Suprapubic skin (tissue), 4 donors: ENCODE measurements at places on chromosomes 1 and 21. TPM values are rescaled to one million over a fixed set of nuclear protein-coding genes. Genes with fewer than 3 reads are reported as not detected.

HSPB7 gene
- 1.9 TPM for total RNA-seq

- no peak for DNase-seq
Observed at GRCh38 chr21:29753216-29753615, 186.6 kb downstream of the GRIK1 start.

DNA sequence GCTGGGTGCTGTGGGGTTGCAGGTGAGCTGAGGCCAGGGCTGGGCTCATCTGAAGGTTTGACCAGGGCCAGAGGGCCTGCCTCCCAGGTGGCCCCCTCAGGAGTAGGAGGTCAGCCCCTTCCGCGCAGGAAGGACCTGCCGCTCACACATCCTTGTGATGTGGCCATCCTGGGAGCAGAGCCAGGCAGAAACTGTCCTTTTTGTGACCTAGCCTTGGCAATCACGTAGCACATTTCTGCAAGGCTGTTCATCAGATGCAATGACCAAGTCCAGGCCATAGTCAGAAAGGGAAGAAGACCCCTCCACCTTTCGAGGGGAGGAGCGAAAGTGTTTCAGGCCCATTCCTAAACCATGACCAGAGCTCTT lies 55.5 kb upstream of the TRAPPC10 start:
- no peak for DNase-seq

DNA sequence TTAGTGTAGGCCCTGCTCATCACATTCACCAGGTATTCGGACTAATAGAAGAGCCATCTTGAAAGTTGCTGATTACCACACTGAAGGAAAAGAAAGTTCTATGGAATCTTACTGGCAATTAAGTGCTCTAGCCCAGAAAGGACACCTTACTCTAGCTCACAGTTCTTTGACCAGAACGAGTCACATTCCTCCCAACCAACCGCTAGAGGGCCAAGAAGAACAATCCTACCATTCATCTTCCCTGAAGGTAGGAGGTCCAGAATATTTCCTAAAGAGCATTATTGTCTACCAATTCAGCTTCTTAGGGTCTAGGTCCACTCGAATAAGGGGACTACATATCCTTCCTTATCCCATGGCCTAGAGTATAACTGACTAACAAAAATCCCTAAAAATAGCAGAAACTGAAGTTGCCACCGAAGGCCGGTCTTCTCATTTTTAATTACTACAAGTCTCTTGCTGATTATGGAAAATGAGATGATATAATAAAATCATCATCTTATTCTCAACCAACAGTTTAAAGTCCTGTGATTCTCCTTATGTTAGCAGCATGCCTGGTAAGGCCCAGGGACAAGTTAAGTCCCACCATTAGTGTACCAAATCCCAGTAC lies 2.7 kb upstream of the FMO1 start:
- DNase-seq: no peak

LYPD8 gene
- not detected for total RNA-seq

- DNase-seq: peak; percentile 82
Observed at GRCh38 chr1:109274533-109275476, 8.1 kb downstream of the PSRC1 start.

- DNase-seq: no peak
Observed at GRCh38 chr1:199929556-199929955, 98.0 kb upstream of the NR5A2 start.

DNA sequence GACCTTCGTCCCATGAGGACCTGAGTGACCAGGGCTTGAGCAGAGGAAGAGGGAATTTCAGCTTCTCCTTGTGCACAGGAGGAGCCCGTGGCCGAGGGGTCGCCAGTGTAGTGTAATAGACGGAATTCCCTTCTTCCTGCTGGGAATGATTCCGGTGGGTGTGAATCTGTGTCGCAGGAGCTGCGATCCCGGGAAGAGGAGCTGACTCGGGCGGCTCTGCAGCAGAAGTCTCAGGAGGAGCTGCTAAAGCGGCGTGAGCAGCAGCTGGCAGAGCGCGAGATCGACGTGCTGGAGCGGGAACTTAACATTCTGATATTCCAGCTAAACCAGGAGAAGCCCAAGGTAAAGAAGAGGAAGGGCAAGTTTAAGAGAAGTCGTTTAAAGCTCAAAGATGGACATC lies 34.4 kb downstream of the MAP3K21 start:
- no peak for DNase-seq

DNA sequence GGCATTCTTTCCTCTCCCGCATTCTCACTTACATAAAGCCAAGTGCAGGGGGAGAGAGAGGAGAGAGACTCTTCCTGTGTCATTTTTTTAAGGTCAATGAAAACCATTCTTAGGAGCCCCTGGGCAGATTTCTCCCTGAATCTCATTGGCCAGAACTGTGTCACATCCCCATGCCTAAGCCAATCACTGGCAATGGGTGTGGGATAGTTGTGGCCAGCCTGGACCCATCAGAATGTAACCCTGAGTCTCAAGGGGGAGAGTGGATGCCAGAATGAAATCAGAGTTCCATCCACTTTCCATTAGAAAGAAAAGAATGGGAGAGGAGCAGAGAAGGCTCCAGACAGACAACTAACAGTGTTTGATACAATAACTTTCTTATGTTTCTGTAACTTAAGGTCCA lies 31.2 kb upstream of the COQ8A start:
- DNase-seq: no peak

FNDC5 gene
- total RNA-seq: 0.48 TPM

GRCh38 chr1:229870381-229870780 lies 196.7 kb upstream of the GALNT2 start:
- DNase-seq: no peak

PTAFR gene
- 3.3 TPM for total RNA-seq

- no peak for DNase-seq
Observed at GRCh38 chr1:100989306-100990077, 36.1 kb downstream of the DPH5 start.

CERS2 gene
- 46.5 TPM for total RNA-seq

GRCh38 chr1:44780583-44781121 lies 5.3 kb downstream of the RPS8 start:
- no peak for DNase-seq

GFI1 gene
- total RNA-seq: not detected

- DNase-seq: no peak
Observed at GRCh38 chr1:109385417-109385816, 12.3 kb downstream of the SORT1 start.

DNA sequence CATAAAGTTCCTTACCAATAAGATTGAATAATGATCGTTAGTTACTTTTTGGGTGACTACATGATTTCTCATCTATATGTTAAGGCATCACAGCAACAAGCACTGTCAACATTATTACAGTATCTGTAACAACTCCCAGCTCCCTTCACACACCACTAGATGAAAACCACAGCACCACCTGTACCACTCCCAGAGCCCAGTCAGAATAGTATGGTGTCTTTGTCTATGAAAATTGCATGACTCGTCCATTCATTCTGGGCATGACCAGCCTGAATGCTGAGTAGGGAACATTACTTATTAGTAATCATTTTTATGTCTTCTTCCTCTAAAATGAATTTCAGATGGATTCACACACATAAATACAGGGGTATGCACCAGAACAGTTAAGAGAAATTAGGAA lies 7.0 kb downstream of the OLFML2B start:
- no peak for DNase-seq

ASH1L gene
- 121 TPM for total RNA-seq

MYOG gene
- not detected for total RNA-seq

DNA sequence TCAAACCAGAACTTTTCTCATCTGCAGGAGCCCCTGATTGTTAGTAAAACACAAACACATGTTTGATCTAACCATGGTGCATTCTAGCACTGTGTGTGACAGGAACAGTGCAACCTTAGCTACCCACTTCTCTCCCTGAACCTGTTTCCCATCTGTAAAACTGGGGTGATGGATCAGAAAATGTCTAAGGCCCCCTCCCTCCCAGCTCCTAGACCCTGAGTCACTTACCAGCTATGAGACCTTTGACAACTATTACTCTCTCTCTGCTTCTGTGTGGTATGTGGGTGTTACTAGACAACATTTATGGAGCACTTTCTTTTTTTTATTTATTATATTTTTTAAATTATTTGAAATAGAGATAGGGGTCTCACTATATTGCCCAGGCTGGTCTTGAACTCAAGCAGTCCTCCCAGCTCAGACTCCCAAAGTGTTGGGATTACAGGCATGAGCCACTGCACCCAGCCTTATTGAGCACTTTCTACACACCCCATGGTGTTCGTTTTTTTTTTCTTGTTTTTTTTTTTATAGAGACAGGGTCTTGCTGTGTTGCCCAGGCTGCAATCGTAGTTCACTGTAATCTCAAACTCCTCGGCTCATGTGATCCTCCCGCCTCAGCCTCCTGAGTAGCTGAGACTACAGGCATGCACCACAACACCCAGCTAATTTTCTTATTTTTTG lies 2.6 kb downstream of the INPP5B start:
- no peak for DNase-seq

DNA sequence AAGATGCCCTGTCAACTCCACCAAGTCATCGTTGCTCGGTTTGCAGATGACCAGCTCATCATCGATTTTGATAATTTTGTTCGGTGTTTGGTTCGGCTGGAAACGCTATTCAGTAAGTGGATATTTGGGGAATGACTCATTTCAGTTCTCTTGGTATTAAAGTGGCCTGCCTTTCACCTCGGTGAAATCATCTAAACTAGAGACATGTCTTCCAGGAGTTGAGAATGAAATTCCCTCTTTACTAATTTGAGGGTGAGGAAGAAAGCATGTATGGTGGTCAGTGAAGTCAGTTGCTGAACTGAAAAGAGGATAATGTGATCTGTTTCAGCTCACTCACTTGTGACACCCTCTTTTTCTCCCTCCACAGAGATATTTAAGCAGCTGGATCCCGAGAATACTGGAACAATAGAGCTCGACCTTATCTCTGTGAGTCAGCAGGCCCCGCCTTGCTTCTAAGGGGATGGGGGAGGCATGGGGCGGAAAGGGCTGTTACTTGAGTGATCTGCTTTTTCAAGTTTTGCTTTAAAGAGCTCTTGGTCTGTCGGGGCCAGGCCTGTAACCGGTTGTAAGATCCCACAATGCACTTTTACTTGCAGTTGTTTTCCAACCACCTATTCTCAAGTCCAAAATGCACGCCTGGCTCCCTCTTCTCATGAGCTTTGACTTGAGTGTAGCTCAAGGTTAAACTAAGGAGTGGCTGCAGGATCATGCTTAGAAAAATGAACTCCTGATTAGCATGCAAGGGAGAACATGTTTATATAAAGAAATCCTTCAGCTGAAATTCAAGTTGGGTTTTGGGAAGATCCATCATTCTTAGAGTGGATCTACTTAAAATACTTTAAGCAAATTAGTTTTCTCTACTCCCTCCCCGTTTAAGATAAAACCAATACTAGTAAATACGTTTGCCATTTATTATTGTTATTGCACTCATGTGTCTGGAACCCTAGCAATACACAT lies 59.8 kb downstream of the CAPN2 start:
- no peak for DNase-seq
